ENCODE measurements at places on chromosomes 3 and 15.

DNA sequence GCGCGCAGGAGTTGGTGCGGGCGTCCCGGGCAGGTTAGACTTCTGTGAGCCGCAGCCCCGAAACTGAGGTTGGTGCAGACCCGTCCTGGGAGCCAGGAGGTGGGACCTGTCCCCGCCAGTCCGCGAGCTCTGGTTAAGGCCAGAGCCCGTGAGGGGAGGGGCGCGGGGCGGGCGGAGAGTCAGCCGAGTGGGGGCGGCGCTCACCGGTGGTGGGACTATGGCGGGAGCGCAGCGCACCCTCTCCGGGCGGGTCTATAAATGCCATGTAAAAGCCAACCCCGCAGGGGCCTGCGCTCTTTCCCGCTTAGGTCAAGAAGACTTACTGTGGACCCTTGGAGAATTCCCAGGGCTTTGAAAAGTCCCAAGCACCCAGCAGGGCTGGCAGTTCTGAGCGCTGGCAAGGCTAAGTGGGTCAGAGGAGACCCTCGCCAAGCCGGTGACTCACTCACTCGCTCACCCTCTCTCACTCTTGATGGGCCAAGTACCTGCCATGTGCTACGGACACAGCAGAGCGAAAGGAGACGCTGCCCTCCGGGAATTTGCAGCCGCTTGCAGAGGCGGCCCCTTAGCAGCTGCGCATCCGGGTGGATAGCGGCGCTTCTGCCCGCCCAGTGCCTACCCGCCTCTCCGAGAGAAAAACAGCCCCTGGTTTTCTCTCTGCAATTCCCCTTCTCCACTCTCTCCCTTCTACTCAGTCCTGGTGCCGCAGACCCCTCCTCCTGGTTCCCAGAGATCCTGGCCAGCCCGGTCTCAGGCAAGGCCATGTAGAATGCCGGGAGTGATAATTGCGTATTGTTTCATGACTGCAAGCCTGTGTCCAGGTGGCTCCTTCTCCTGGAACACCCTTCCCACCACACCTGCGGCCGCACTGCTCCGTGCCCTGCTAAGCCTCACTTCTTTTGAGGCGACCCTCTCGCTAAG, at the start of gene ALDH1L1:
TSS of gene ALDH1L1 (minus strand) at position 110 of the 921 bp plus-strand sequence. CDS start 19,607 bp downstream, outside the sequence.
- peaks cover 19% of the 10 kb centered on the region for H3K4me1 ChIP-seq
- H3K4me3 ChIP-seq = no peak within 1 kb of the TSS
- H3K36me3 ChIP-seq = no peaks in the 10 kb centered on the region
- no peak for DNase-seq
- H3K27ac ChIP-seq = no peak within 1 kb of the TSS
- H3K27me3 ChIP-seq = peaks cover 35% of the 10 kb centered on the region

- DNase-seq = no peak
- H3K4me1 ChIP-seq = no peaks in the 10 kb centered on the region
- no peak overlapping the region for H3K4me3 ChIP-seq
Measured at GRCh38 chr3:133987948-133988484, 41.7 kb downstream of the SLCO2A1 start.

- no peaks in the 10 kb centered on the region for H3K27me3 ChIP-seq
- H3K4me3 ChIP-seq = no peak overlapping the region
- no peaks in the 10 kb centered on the region for H3K36me3 ChIP-seq
- peaks cover 83% of the 10 kb centered on the region for H3K4me1 ChIP-seq
Measured at GRCh38 chr15:62053439-62054085, 6.7 kb downstream of the VPS13C start.

DNA sequence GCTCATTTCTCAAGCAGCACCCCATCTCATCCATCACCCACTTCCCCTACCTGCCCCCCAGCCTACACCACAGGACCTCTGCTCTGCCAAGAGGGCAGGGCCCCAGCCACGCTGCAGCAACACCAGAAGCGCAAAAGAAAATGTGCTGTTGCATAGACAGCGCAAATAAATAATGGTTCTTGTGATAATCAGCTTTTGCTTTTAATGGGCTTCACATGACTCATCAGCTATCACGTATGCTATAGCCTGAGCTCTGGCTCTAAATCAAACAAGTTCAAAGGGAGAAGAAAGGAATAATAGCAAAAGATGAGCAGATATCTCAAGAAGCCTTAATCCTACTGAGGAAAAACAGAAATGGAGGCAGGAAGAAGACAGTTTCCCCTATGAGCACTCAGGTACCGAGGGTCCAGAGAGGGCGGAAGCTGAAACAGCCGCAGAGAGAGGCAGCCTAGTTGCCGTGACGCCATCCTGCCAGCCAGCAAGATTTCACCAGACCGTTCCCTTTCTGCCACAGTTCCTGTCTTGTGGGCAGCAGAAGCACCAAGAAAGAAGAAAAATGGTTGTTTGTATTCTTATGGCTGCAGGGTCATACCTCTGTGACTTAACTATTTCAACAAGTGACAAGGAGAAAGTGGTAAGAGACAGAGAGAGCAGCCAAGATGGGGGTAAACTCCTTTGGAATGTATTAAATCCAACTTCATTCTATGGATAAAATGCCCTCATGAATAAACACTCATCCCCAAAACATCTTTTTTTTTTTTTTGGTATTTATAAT, 22.0 kb downstream of the RAB27A start:
- H3K27ac ChIP-seq = peak overlapping the region; percentile 83
- no peaks in the 10 kb centered on the region for H3K27me3 ChIP-seq
- peak; percentile 95 for DNase-seq
- H3K36me3 ChIP-seq = no peaks in the 10 kb centered on the region
- peaks cover 48% of the 10 kb centered on the region for H3K4me1 ChIP-seq
- H3K4me3 ChIP-seq = no peak overlapping the region

DNA sequence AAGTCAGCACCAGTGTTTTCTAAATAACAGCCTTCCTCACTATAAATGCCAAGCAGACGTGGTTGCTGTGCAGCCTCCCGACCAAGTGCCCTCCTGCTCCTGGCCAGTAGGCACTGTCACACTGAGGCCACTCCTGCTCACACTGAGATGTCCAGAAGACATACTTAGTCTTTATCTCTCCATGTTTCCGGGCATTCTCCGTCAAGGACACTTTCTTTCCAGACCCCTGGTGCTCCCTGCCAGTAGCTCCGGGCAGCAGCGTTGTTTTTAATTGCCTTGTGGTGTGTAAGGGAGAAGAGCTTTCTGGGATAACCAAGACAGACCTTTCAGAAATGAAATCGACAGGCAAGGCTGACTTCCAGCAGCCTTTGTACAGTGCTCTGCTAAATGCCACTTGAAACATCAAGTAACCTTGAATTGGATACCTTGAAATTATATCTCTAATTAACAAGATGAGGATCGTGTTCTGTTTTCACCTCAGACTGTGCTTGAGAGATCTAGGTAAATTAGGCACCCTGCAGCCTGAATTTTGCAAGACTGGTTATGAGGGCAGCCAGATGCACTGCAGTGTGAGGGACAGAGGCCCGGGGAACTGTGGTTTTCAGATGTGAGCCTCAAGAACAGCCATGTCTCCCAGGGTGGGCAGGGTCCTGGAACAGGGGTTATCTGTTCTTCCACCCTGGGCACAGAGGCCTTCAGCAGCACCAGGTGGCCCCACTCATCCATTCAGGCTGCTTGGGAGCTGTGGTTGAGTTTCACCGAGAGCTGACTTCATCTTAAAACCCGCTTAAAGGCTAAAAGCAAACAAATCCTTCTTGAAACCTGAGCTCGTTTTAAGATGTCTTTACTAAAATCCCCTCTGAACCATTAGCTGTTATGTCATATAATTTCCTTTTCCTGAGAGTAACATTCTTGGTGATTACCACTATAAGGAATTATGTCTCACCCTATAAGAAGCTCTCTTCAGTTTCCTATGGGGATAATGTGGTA, 105.5 kb upstream of the IL12A start:
- no peaks in the 10 kb centered on the region for H3K27me3 ChIP-seq
- H3K4me3 ChIP-seq = no peak overlapping the region
- no peak overlapping the region for H3K27ac ChIP-seq
- peaks cover 37% of the 10 kb centered on the region for H3K4me1 ChIP-seq

DNA sequence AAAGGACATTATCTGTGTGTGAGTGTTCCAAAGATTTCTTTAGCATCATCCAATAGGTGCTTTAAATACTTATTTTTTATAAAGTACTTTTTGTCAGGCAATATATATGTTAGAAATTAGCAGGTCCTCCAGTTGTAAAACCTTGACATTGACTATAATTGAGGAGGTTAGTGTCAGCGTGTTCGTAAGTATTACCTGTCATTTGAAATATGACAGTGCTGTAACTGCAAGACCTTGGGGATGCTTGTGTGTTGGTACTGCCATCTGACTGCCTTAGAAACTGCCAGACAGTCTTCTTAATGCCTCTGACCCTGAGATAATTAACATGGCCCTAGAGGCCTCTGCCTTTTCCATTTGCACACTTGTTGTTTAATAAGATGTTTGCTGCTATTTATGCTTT, 170.7 kb downstream of the NAALADL2 start:
- DNase-seq = no peak
- H3K4me1 ChIP-seq = no peaks in the 10 kb centered on the region
- no peak overlapping the region for H3K4me3 ChIP-seq
- H3K27me3 ChIP-seq = no peaks in the 10 kb centered on the region

GRCh38 chr3:160486459-160486869, 36.9 kb upstream of the TRIM59 start:
- H3K4me1 ChIP-seq = no peaks in the 10 kb centered on the region
- no peaks in the 10 kb centered on the region for H3K27me3 ChIP-seq
- no peak for DNase-seq
- H3K36me3 ChIP-seq = no peaks in the 10 kb centered on the region
- H3K4me3 ChIP-seq = peak overlapping the region; percentile 51
- H3K27ac ChIP-seq = no peak overlapping the region

DNA sequence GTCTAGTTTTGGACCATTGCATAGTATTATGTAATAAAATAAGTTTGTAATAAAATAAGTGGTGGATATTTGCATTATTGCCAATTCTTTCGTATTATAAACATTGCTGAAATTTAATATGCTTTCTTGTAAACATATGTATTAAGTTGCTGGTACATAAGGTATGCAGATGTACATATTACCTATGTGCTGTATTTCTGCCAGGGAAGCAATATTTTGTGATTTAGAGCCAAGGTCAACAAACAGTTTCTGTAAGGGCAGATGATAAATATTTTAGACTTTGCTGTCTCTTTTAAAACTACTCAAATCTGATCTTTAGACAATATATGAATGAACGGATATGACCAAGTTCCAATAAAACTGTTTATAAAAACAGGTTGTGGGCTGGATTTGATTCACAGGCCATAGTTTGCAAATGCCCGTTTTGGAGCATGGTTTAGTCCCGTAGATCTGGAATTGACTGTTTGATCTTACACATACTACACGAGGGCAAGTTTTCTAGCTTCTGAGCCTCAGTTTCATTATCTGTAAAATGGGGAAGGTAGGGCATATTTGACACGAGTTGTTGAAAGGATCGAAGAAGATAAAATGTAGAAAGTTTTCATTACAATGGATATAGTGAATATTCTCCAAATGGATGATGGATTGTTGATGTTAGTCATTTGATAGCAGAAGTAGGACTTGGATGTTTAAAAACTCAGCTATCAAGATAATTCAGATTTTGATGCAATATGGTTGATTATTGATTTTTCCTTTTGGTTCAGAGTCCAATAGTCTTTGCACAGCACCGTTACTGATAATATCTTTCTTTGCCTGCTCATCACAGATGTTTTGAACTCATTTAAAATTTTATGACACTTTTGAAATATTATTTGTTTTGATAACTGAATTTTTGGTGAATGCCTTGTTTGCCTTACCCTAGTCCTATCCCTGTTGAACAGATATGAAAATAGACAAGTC, 394.6 kb downstream of the FEZF2 start:
- DNase-seq = no peak
- H3K27ac ChIP-seq = no peak overlapping the region
- H3K4me1 ChIP-seq = no peaks in the 10 kb centered on the region
- H3K4me3 ChIP-seq = no peak overlapping the region

DNA sequence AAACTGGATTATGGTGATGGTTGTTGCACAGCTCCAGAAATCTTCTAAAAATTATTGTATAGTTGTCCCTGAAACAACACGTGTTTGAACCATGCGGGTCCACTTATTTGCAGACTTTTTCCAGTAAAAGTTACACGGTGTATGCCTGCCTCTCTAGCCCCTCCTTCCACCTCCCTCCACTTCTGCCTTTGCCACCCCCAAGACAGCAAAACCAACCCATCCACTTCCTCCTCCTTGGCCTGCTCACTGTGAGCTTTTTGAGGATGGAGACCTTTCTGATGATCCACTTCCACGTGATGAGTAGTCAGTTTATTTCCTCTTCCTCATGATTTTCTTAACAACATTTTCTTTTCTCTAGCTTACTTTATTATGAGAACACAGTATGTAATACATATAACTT, 5.4 kb downstream of the CYFIP1 start:
- H3K27ac ChIP-seq = no peak overlapping the region
- H3K27me3 ChIP-seq = peaks cover 14% of the 10 kb centered on the region
- H3K4me1 ChIP-seq = peaks cover 17% of the 10 kb centered on the region
- DNase-seq = peak; percentile 19

DNA sequence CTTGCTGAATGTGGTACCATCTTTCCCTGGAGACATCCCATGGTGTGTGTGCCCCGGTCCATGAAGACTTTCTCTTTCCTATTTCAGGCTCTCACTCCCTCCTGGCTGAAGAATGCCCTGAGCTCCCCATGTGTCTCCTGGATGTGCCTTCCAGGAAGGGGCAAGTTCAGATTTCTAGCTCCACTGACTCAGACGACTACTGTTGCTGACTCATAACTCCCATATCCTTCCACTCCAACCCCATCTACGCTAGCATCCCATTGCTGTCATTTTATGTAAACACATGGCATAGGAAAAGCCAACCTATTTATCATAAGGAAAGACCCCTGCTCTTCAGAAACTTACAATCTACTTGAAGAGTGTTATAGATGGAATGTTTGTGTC, 95.0 kb downstream of the ADCY5 start:
- H3K27me3 ChIP-seq = no peaks in the 10 kb centered on the region
- no peaks in the 10 kb centered on the region for H3K36me3 ChIP-seq
- no peak for DNase-seq

DNA sequence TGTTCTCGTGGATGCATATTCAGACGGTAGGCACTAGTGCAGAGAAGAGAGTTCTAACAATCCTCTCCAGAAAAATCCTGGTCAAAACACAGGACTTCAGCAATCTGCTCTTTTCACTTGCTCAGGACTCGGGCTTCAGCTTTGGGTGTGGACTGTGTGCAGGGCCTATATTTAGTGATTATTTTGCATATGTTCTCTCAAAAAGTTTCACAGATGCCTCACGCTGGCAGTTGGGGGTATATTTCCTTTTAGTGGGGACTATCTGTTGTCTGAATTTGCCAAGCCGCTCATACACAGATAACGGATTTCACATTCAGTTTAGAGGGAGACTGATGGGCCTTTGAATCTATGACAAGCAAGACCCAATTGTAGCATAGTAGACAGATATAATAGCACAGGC, 54.4 kb upstream of the LRRN1 start:
- no peak overlapping the region for H3K4me3 ChIP-seq
- H3K36me3 ChIP-seq = no peaks in the 10 kb centered on the region
- H3K27me3 ChIP-seq = no peaks in the 10 kb centered on the region
- no peak for DNase-seq

Measured in spleen (tissue), 13 donors.